ENCODE measurements at places on chromosomes 2 and 18.

GRCh38 chr2:118056165-118056534 is 32.1 kb upstream of the INSIG2 start:
- DNase-seq, result no peak

GRCh38 chr2:191916826-191917225 is 69.9 kb upstream of the CAVIN2 start:
- DNase-seq, result no peak

- DNase-seq, result no peak
These were observed 144.8 kb downstream of the CDH2 start for GRCh38 chr18:28032177-28032576.

DNA sequence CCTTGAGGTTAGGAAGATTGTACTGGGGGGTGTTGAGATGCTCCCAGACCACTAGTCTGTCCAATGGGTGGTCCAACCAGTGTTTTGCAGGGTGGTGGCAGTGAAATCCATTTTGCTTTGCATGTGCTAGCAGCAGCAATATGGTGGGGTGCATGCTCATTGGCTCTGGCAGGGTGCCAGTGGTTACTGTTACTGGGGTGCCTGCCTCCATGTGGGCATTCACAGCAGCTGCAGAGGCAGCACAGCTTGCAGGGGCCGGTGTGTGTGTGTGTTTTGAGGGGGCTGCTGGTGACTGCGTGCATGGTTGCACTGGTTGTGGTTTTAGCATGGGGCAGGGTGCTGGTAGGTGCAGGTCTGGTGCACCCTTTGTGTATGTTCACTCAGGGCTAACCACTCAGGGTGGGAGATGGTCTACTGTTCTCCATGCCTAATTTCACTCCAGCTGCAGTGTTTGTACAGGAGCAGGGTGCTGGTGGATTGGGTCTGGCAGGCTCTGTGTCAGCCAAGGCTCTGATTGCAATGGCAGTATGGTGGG is 265.4 kb downstream of the NUP35 start:
- no peak for DNase-seq

DNA sequence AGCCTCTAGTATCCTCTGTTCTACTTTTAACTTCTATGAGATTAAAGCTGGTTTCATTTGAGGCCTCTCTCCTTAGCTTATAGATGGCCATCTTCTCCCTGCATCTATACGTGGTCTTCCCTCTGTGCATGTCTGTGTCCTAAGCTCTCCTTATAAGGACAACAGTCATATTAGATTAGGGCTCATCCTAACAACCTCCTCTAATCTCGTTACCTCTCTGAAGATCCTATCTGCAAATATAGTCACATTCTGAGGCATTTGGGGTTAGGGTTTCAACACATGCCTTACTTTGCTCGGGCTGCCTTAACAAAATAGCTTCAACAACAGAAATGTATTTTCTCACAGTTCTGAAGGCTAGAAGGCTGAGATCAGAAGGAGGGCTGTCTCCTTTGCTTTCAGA is 11.6 kb upstream of the APOB start:
- no peak for DNase-seq

DNA sequence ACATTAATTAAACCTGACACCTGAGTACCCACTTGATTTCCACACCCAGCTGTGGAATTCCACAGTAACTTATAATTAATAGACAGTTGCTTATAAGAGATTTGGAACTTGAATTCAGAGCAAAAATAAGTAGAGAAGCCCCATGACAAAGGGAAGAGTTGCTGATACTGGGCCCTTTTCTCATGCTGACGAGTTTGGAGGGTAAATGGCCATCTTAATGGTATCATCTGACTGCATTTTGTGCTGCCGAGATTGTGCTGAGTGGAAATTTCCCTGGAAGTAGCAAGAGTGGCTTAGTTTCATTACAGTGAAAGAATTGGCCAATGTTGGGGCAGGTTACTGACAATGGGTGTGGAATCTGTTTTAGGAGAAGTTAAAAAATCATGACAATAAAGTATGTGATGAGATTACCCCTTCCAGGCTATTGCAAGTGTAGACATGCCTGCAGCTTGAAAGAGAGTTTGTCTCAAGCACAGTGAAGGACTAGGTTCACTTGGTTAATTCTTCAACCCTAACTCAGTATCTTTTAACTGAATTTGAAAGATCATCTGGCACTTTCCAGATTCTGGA is 49.9 kb downstream of the VSNL1 start:
- DNase-seq, result no peak

DNA sequence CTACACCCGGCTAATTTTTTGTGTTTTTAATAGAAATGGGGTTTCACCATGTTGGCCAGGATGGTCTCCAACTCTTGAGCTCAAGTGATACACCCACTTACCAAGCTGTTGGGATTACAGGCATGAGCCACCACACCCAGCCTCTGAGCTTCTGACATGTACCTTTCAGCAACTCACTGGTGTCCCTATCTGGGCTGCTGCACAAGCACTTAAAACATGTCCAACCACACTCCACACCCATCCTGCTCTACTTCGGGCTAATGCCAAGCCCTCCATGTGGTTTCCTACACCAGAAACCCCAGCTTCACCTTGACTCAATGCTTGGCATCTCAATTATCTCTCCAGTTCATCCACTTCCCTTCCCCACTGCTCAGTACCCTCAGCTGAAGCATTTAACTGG is 22.4 kb upstream of the ARMC9 start:
- no peak for DNase-seq

DNA sequence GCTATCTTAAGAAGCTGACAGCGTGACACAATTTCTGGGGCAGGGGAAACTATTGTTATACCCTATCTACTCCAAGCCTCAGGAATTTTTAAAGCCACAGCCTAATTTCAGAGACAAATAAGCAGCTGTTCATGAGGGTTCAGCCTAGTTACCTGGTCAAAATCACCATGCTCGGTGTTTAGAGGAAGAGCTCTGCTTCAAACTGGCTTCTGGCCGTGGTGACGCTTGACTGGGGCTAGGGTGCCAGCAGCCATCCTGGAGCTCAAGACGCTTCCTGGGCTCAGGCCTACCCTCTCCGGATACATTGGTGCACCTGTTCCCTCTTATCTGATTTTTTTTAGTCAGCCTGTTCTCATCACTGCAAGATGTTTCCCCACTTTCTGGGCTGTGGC is 41.7 kb downstream of the FRZB start:
- no peak for DNase-seq

DNA sequence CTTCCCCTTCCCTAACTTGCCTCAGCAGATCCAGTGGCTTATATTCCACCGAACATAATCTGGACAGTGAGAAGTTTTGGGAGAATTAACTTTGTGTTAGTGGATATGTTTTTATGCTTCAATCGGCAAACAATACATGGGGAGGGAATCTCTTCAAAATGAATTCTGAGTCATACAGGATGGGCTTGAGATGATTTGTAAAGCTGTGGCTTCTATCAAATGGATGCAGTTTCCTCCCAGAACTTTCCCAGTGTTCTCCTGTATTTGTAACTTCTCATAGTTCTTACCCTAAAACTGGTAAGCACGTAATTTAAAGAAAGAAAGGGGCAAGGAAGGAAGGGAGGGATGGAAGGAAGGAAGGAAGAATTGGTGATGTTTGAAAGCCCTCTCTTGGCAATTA is 36.8 kb downstream of the PDCL3 start:
- DNase-seq, result no peak

Measured in NCI-H1436 (cell line).